ENCODE measurements at places on chromosomes 7 and 10.
A peak's percentile ranks its signal among the peaks of the same experiment; 100 is the strongest.

DNA sequence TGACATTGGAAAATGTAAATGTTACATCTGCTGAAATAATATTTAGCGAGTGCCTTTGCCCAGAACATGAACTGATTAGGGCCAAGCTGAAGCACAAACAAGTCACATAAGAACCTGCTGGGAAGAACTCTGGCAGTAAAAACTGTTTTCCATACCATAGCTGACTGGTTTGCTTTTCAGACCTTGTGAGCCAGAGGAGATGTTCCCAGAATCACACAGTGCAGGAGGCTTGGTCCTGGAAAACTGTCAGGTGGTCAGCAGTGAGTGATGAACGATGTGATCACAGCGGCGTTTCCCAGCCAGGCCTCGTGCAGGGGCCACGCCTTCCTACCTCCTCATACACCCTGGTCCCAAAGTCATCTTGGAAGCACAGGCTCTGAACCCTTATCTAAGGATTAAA, 164.2 kb upstream of the EEPD1 start:
- no peak for DNase-seq

GRCh38 chr10:120818301-120818700, 32.9 kb upstream of the WDR11 start:
- no peak for DNase-seq

DNA sequence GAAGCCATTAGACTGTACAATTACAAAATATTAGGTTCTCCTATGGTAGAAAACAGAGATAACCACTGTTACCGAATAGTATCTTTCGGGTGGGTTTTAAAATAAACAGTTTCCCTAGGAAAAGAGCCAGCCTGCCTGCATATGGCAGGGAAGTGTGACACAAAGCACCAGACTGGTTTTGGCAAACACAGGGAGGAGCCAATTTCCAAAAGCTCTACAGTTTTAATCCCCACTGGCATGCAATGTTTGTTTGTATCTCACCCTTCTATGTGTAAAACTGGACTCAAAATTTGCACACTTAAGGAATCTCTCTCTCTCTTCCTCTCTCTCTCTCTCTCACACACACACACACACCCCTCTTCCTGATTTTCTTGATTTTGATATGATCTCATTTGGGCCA, 261.7 kb downstream of the ETV1 start:
- DNase-seq = no peak

DNA sequence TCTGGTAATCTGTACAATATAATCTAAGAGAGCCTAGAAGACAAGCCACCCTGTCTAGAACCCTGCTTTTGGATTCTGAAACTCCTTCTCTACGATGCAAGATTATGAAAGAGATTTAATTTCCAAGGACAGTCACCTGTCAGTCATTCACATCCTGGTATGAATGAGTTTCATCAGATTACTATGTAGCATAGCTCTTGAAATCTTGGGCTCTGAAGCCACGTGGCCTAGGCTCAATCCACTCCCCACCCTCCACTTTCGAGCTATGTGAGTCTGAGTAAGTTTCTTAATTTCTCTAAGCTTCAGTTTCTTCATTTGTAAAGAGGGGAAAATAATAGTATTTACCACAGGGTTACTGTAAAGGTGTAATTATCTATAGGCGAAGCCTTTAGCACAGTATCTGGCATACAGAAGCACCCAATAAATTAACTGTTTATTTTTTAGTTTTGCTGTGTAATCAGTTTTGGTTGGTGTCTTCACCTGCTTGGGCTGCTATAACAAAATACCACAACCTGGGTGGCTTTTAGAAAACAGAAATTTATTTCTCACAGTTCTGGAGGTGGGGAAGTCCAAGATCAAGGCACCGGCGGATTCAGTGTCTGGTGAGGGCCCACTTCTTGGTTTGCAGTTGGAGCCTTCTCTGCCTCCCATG, 71.3 kb downstream of the MYOF start:
- no peak for DNase-seq

DNA sequence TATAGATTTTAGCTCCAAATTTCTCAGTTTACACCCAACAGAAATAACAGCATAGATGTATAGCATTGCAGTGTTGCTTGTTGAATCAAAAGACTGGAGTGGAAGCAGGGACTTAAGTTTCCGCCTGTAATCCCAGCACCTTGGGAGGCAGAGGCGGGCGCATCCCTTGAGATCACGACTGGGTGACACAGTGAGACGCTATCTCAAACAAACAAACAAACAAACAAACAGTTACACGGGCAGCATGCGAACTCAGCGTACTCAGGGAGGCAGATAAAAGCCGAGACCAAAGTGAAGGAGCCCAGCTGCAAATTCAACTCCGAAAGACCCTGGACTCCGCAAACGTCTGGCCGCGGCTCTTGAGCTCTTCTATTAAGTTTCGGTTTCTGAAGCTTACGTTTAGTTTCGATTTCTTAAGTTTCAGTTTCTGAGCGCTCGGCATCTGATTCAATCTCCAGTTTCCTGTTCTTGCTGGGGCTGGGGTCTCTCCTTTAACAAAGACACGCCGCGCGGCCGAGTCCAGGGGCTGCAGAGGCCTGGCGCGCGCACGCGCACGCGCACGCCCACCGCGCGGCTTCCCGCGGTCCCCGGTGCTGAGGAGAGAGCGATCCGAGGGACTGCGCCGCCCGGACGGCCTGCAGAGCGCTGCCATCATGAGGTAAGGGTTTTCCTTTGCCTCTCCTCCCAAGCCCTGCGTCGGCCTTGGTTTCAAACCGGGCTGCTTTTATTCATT, at the start of gene IFIT5:
Gene IFIT5, plus strand, starts transcription at position 423 of the 733 bp plus-strand sequence. Its CDS starts 231 bp downstream, at position 654.
- peak; percentile 56 for DNase-seq

DNA sequence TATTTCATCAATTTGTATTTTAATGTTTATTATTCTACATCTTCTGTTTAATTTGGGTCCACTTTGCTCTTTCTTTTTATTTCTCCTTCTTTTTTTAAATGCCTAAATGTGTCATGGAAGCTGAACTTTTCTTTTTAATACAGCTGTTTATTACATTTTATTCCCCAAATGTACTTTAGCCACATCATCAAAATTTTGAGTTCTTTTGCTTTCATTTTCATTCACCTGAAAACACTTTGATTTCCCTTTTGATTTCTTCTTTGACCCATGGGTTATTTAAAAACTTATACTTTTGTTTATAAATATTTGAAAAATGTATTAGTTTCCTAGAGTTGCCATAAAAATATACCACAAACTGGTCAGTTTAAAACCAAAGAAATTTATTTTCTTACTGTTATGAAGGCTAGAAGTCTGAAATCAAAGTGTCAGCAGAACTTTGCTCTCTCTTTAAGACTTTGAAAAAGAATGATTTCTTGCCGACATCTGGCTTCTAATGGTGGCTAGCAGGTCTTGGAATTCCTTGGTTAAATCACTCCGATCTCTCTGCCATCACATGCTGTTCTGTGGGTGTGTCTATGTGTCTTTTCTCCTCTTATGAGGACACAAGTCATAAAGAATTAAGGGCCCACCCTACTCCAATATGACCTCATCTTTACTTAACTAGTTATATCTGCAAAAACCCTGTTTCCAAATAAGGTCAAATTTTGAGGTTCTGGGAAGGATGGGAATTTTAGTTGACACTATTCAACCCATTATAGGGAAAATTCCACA, 225.5 kb downstream of the ANKRD7 start:
- no peak for DNase-seq

All from NCI-H526 treated with DMSO at 0.1 percent for 48 hours (cell line).